Inflammatory macrophage treated with lipopolysaccharide for 4 hours (primary cell): ENCODE measurements at places on chromosomes 2 and 18.

- DNase-seq: no peak
Measured at GRCh38 chr2:223652902-223653301, 50.7 kb upstream of the SCG2 start.

DNA sequence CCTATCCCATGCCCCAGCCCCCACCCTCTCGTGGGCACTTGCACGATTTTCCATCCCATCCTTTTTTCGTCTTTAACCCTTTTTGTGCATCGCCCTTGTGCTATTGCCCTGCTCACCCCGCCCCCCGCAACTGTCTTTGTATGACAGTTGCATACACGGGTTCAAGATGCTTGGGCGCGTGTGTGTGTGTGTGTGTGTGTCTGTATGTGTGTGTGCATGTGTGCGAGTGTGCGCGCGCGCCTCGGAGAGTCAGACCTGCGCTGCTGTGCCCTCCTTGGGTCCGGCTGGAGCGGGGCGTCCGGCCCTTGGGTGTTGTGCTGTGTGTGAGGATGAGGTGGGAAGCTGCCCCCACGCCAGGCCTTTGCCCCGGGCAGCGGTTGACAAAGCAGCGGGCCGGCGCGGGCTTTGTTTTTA is 230.7 kb downstream of the HAUS1 start:
- DNase-seq: no peak

- peak; percentile 33 for DNase-seq
Measured at GRCh38 chr2:213129311-213129710, 22.1 kb downstream of the IKZF2 start.

DNA sequence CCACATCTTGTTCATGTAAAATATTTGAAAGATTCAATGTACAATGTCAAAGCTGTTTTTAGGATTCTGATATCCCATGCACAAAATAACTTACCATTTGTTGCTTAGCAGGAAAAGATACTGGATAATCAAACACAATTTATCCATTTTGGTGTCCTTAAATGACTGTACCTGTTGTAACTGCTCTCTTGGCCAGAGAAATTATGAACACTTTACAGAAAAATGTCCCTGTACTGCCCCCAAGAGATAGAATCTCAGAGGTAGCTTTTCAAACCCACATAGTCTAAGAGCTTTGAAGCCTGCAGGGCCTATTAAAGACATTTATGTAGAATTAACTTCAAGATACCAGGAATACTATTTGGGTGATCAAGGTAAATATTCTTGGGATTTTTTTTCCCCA is 12.2 kb upstream of the ME2 start:
- DNase-seq: peak; percentile 49
